ENCODE measurements at places on chromosomes 4 and X.

DNA sequence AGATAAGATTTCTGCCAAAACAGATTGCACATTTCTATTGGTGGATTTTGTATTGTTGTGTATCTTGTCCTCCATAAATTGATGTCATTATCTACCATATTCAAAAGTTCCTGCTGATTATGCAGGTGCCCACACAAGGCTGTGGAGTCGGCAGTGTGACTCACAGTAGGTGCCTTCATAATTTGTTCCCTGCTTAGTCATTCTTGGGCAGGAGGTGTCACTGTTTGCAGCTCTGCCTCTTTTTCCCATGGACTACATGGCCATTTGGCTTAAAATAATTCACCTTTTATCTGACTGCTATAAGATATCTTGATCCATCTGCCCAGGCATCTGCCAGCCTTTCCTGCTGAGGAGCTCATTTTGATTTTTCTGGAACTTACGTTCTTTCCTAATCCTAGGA is 33.6 kb upstream of the ENPEP start:
- DNase-seq, result no peak

- no peak for DNase-seq
These were observed 7.8 kb upstream of the HAUS3 start for GRCh38 chr4:2249526-2250356.

DNA sequence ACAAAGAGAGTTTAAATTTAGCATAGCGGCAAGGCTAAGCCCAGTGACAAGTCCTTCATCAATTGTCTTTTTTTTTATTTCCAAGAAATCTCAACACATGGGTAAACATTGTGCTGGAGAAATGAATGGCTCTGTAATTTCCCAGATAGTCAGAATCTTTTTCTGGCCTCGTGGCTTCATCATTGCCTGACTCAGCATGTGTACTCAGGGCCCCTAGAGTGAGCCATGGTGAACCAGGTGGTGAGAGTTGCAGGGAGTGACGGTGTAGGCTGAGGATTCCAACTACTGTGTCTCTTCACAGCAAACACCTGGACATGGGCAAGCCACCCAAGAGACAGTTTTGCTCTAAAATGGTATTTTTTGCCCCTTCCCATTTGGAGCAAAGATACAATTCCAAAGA is 43.1 kb upstream of the UCP1 start:
- no peak for DNase-seq

DNA sequence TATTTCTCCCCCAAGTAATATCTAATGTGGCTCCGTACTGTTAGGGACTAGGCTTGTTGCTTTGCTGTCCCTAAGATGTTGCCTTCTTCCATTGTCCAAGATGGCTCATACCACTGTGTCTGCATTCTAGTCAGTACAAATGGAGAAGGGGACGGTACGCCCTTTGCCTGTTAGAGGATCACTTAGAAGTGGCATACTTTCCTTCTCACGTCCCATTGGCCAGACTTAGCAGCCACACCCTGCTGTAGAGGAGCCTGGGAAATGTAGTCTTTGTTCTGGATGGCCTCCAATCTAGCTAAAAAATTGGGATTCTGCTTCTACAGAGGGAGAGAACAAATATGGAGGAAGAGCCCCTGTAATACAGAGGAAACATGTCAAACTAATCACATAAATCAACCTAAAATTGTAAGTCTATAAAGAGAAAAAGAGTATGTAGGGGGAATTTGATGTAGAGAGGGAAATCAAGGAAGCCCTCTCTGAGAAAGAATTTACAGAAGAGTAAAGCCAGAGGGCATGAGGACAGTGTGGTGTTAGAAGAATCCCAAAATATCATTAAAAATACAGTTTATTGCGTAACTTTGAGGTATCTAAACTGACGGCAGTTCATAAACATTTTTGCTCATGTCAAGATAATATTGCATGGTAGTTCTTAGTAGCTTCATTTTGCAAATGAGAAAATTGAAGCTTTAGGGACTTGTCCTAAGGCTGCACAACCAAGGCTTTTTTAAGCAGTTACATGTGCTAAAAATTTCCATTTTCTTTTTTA is 15.1 kb downstream of the PRIMPOL start:
- DNase-seq, result no peak

- DNase-seq, result no peak
These were observed 194.4 kb downstream of the SLIT2 start for GRCh38 chr4:20445933-20446723.

- DNase-seq, result no peak
These were observed 105.3 kb upstream of the MBNL3 start for GRCh38 chrX:132594129-132594528.

DNA sequence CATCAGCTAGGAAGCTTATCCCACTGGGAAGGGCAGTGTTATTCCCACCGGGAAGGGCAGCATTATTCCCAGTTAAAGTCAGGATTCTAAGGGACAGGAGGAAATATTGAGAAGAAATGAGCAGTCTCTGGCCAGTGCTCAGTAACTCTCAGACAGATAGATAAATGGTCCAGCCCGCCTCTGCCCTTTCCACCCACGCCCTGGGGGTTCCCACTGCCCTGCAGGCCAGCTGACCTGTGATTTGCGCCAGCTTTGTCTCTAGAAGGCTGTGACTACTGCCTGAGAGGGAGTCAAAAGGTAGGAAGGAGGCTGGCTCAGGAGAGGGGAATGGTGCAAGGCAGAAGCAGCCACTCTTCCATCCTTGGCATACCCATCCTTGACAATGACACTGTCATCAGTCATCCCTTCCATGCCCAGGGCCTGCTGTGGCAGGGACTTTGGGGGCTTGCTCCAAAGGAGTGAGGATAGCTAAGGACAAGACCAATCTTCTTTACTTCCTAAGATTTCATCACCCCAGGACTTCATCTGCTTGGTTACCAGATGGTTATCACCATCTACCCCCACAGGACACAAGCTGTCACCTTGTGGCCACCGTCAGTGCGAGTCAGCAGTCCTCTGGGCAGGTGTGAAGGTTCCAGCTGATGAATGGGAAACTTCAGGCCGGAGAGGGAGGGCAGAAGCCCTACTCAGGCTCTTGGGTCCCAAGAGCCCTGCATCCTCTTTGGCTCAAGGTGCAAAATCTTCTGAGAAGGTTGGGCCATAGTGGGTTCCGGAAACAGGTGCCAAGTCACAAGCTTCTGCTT is 49.5 kb downstream of the SEPSECS start:
- DNase-seq, result no peak

DNA sequence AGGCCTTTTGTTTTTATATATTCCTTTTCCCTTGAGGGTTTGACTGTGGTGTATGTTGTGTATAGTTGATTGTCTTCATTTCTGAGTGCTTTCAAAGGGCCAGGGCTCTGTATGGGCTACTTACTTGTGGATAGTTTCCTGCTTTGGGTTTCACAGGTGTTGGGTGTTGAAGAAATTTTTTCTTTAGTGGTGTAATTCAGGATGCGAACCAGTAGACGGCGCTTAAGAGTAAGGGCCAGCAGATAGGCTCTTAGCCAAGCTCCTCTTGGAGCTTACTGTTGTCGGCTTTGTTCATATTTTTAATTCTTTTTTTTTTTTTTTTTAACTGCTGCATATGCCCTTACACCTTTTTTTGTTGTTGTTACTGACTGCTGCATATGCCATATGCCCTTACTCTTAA is 276.3 kb upstream of the GALNT7 start:
- no peak for DNase-seq
